ENCODE measurements at places on chromosomes 3 and 15. TPM values are rescaled to one million over a fixed set of nuclear protein-coding genes. Genes with fewer than 3 reads are reported as not detected.

DNA sequence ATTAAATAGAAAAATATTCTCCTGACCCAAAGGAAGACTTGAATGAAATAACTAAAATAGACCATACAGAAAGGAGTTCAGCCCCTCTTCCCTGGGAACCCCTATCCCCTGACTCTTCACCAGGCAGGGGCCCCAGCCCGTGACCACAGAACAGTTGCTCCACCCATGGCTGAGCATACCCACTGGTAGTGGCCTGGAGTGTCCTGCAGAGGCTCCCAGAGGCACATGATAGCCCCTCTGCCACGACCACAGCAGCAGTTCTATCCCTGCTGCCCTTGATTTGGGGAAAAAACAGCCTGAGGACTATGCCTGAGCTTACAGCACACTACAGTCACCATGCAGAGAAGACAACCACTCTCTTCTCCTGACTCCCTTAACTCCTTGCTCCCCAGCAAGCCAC, 31.8 kb downstream of the TTC14 start:
- H3K27me3 ChIP-seq, result peaks cover 41% of the 10 kb centered on the region
- H3K27ac ChIP-seq, result no peak overlapping the region
- no peak for DNase-seq
- H3K4me3 ChIP-seq, result no peak overlapping the region
- H3K36me3 ChIP-seq, result no peaks in the 10 kb centered on the region
- no peaks in the 10 kb centered on the region for H3K4me1 ChIP-seq

DNA sequence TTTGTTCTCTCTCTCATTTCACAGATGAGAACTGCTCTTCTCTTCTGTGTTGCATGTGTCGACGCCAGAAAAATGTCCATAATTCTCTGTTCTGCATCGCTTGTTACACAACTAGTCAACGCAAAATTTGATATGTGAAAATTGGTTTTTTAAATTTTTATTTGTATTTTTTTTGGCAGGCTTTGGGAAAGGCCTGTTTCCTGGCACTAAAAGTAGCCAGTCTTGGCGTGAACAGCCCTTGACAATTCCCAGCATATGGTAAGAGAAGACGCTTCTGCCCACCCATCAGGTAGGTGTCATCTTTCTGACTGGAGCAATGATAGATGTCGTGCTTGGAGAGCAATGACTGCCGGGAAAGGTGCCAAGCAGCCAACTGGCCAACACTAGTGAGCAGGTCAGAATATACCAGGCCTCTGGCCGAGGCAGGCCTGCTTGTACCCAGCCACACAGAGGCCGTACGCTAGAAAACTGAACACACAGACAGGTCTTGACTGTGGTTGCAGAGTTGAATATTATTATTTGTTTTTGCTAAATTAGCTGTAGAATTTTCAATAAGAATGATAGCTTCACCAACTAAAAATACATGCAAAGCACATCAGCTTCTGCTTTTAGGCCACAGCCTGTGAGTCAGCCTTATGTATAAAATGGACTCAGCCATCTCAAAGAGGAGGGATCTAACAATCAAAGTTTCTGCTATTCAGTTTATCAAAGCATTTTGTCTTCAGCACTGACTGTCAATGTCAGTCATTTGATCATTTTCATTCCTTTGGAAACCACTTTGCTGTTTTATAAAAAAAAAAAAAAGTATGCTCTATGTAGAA, 837.5 kb downstream of the MCTP2 start:
- no peaks in the 10 kb centered on the region for H3K4me1 ChIP-seq
- no peak overlapping the region for H3K4me3 ChIP-seq
- H3K36me3 ChIP-seq, result no peaks in the 10 kb centered on the region
- H3K27ac ChIP-seq, result no peak overlapping the region

Gene YEATS2
- total RNA-seq, result 38.6 TPM

DNA sequence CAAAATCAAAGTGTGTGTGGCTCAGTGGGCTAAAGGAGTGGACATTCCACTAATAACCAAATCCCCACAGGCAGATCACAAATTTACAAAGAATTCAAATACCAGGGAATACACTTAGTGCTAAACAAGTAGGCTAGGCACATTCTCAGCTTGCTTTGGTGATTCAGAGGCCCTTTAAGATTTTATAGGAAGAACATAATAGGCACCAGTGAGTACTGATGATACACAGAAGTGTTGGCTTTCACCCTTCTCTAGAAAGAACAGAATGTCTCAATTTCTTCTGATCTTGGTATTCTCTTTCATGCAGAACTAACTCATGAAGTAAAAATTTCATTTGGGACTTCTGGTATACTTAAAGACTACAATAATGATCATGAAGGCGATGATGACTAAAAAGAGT, 55.0 kb downstream of the POLR2M start:
- no peak for DNase-seq
- no peaks in the 10 kb centered on the region for H3K36me3 ChIP-seq
- no peaks in the 10 kb centered on the region for H3K4me1 ChIP-seq
- H3K27ac ChIP-seq, result no peak overlapping the region
- H3K27me3 ChIP-seq, result no peaks in the 10 kb centered on the region

- no peaks in the 10 kb centered on the region for H3K36me3 ChIP-seq
- no peaks in the 10 kb centered on the region for H3K4me1 ChIP-seq
- no peaks in the 10 kb centered on the region for H3K27me3 ChIP-seq
- H3K4me3 ChIP-seq, result no peak overlapping the region
Measured at GRCh38 chr3:44529927-44530326, 25.1 kb upstream of the ZKSCAN7 start.

Gene GOLGA6D
- 0.12 TPM for total RNA-seq

Gene SLCO2A1
- 0.52 TPM for total RNA-seq

Gene TSPAN3
- 140 TPM for total RNA-seq

GRCh38 chr15:40046721-40047414, 7.9 kb upstream of the SRP14 start:
- H3K27me3 ChIP-seq, result no peaks in the 10 kb centered on the region
- peaks cover 37% of the 10 kb centered on the region for H3K4me1 ChIP-seq
- no peak overlapping the region for H3K27ac ChIP-seq
- DNase-seq, result no peak

- no peak overlapping the region for H3K27ac ChIP-seq
- H3K36me3 ChIP-seq, result no peaks in the 10 kb centered on the region
- H3K4me1 ChIP-seq, result no peaks in the 10 kb centered on the region
- H3K4me3 ChIP-seq, result no peak overlapping the region
- DNase-seq, result no peak
Measured at GRCh38 chr3:122502941-122503340, 11.8 kb downstream of the KPNA1 start.

GRCh38 chr15:62498712-62499111, 333.6 kb upstream of the C2CD4B start:
- no peak overlapping the region for H3K4me3 ChIP-seq
- no peaks in the 10 kb centered on the region for H3K27me3 ChIP-seq
- H3K36me3 ChIP-seq, result no peaks in the 10 kb centered on the region
- DNase-seq, result no peak
- no peaks in the 10 kb centered on the region for H3K4me1 ChIP-seq
- no peak overlapping the region for H3K27ac ChIP-seq

Gene GRIP2
- total RNA-seq, result 0.34 TPM

GRCh38 chr3:1955170-1955569, 143.5 kb upstream of the CNTN4 start:
- H3K27me3 ChIP-seq, result no peaks in the 10 kb centered on the region
- no peak overlapping the region for H3K4me3 ChIP-seq
- DNase-seq, result no peak

GRCh38 chr3:14139771-14140170, 14.9 kb downstream of the TMEM43 start:
- DNase-seq, result no peak
- no peak overlapping the region for H3K27ac ChIP-seq
- H3K27me3 ChIP-seq, result no peaks in the 10 kb centered on the region
- H3K36me3 ChIP-seq, result 0 out of 2 replicates have a peak, but pooled peaks cover 2% of the 10 kb centered on the region
- H3K4me1 ChIP-seq, result peaks cover 23% of the 10 kb centered on the region
- no peak overlapping the region for H3K4me3 ChIP-seq

DNA sequence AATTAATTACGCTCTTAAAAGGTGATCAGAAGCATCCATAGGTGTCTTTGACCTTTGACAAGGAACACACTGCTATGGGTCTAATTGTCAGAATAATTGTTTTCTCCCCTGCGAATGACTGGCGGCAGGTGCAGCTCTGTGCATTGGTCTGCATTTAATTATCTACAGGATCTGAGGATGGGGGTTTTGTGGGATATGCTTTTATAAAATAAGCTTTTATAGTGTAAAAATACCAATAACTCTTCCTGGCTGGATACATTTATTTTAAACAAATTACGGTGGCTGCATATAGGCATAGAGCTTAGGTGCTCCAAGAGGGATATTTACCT, 201.6 kb upstream of the RGMA start:
- no peak overlapping the region for H3K4me3 ChIP-seq
- no peaks in the 10 kb centered on the region for H3K4me1 ChIP-seq
- peaks cover 7% of the 10 kb centered on the region for H3K27me3 ChIP-seq

DNA sequence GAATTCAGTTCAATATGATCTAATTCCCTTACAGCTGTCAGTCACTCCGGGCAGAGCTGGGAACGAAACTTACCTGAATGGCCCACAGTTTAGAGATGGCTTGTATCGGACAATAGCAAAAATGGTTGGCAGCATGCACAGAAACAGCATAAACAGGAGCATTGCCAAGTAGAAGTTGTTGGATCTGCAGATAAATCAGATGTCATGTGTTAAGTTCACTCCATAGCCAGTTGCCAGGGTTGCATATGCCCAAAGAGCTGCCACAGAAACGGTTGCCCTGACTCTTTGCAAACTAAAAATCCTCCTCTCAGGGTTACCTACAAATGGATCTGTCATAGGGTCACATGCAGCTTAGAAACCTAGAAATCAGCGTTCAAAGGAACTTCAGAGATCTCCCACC, 15.4 kb upstream of the STARD5 start:
- no peak overlapping the region for H3K4me3 ChIP-seq
- no peak for DNase-seq
- H3K4me1 ChIP-seq, result peaks cover 15% of the 10 kb centered on the region
- no peaks in the 10 kb centered on the region for H3K27me3 ChIP-seq
- no peaks in the 10 kb centered on the region for H3K36me3 ChIP-seq

GRCh38 chr3:62167566-62168262, 205.6 kb downstream of the FEZF2 start:
- no peaks in the 10 kb centered on the region for H3K36me3 ChIP-seq
- no peaks in the 10 kb centered on the region for H3K4me1 ChIP-seq
- H3K27me3 ChIP-seq, result no peaks in the 10 kb centered on the region
- no peak overlapping the region for H3K4me3 ChIP-seq

DNA sequence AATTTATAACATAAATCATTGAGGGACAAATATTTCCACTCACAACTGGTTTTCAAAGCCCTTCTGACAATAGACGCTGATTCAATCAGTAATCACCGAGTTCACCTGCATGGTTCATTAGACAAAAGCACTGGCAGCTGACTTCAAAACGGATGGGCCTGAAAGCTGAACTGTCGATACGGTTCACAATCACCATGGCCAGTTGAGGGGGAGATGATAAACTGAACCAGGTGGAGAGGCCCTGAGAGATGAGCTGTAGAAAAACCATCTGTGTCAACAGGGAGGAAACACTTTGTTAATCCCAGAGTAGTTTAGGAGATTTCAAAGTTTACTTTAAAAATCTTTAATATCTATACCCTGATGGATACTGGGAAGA, 75.0 kb downstream of the PEX5L start:
- H3K27ac ChIP-seq, result no peak overlapping the region
- DNase-seq, result no peak
- no peak overlapping the region for H3K4me3 ChIP-seq
- no peaks in the 10 kb centered on the region for H3K36me3 ChIP-seq
- H3K4me1 ChIP-seq, result no peaks in the 10 kb centered on the region

DNA sequence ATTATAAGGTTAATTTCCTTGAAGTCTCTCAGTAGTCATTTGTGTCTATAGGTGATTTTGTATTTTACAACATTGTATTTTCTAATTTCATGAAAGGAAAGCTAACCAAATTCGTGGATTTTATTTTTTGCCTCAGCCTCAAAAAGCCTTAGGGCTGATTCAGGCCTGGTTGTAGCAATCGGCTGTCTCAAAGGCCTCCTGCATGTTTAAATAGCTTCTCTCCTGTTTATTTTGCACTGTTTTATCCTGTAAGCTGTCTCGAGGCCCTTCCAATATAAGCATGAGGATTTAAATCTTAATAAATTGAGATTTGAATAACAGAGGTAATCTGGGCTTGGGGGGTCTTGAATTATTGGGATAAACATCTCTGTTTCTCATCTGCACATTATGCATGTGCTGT, 51.7 kb upstream of the ICE2 start:
- H3K27me3 ChIP-seq, result no peaks in the 10 kb centered on the region
- no peak overlapping the region for H3K27ac ChIP-seq
- no peaks in the 10 kb centered on the region for H3K4me1 ChIP-seq
- H3K4me3 ChIP-seq, result no peak overlapping the region
- DNase-seq, result no peak
- H3K36me3 ChIP-seq, result no peaks in the 10 kb centered on the region

DNA sequence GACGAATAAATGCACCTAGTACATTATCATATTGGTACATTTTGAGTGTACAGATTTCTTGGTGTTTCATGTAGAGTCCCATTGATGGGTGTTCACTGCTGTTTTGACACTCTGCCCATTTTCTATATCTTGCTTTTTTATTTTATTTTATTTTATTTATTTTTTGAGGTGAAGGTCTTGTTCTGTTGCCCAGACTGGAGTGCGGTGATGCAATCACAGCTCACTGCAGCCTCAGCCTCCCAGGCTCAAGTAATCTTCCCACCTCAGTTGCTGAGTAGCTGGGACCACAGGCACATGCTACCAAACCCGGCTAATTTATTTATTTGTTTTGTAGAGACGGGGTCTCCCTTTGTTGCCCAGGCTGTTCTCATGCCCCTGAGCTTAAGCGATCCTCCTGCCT, 44.2 kb downstream of the DNAJC13 start:
- no peak for DNase-seq
- H3K4me1 ChIP-seq, result no peaks in the 10 kb centered on the region
- H3K36me3 ChIP-seq, result peaks cover 8% of the 10 kb centered on the region

DNA sequence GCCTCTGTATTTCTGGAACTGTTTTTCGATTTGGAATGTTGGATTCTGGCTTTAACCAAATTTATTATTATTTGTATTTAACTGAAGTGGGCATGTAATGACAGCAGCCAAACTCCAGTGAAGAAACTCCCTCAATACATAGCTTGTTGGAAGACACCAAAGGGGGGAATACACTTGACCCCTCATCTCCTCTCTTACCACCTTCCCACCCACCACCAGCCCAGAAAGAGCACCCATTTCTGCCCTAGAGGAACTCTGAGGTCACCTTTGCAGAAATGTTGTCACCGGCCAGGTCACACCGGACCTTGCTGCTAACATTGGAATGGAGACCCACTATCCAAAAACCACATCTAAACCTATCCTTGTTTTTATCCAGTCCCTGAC, 58.6 kb upstream of the CA12 start:
- H3K27me3 ChIP-seq, result 0 out of 2 replicates have a peak, but pooled peaks cover 6% of the 10 kb centered on the region
- H3K36me3 ChIP-seq, result no peaks in the 10 kb centered on the region
- peaks cover 6% of the 10 kb centered on the region for H3K4me1 ChIP-seq
- H3K4me3 ChIP-seq, result no peak overlapping the region

All from HCT116 (cell line).